ENCODE measurements at places on chromosomes 7 and 10.

DNA sequence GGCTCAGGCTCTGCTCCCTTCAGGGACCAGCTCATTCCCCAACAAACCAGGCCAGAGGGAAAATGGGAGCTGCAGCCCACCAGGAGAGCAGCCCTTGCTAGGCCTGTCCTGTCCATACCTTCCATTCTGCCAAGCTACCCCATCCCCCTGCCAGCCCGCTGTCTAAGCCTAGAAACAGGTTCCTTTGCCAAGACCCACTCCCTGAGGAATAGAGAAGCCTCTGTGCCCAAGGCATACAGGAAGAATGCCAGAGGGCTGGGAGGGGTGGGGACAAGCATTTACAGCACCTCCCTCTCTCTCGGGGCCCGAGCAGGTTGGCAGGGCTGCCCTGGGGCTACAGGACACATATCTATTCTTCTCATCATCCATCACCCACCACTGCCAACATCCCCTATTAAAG is 178.3 kb downstream of the GRID1 start:
- DNase-seq, result no peak

GRCh38 chr10:13831711-13832141 is 245.0 kb downstream of the PRPF18 start:
- DNase-seq, result no peak

GRCh38 chr7:154832557-154833138 is 170.3 kb downstream of the PAXIP1 start:
- DNase-seq, result no peak

DNA sequence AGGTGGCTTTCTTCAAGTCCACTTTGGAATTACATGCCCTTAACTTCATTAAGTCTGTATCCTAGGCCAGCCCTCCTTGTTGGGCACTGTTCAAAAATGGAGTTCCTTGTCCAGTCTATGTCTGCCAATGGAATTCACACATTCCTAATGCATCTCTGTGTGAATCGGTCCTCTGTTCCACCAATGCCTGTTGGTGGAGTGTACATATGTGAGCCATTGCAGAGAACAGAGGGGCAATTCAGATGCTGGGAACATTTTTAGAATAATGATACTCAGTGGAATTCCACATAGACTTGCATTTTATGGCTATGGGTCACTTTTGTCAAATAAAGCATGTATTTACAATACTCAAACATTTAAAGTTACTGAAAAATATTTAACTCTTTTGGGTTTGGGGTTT is 108.3 kb downstream of the COL28A1 start:
- no peak for DNase-seq

GRCh38 chr10:85679061-85679460 is 687.5 kb downstream of the GRID1 start:
- DNase-seq, result no peak

DNA sequence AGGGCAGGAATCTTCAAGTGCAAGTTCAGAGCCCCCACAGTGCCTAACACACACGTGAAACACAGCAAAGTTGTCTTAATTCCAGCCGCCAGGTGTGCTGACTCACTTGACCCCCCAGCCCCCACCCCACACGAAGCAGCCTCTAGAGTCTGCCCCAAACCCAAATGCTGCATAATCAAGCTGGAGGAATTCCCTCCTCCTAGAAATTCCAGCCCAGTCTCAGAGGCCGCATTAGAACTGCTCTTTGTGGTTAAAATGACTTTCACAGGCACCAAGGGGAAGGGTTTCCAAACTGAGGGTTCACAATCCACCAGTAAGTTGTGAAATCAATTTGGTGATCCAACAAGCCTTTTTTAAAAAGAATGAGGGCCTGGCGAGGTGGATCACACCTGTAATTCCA is 67.0 kb upstream of the PLXNA4 start:
- no peak for DNase-seq

- no peak for DNase-seq
Observed at GRCh38 chr7:18166002-18166401, 138.4 kb upstream of the PRPS1L1 start.

GRCh38 chr10:47442351-47442750 is 41.6 kb downstream of the ANXA8 start:
- no peak for DNase-seq

- no peak for DNase-seq
Observed at GRCh38 chr7:98199131-98199530, 12.1 kb upstream of the BHLHA15 start.

DNA sequence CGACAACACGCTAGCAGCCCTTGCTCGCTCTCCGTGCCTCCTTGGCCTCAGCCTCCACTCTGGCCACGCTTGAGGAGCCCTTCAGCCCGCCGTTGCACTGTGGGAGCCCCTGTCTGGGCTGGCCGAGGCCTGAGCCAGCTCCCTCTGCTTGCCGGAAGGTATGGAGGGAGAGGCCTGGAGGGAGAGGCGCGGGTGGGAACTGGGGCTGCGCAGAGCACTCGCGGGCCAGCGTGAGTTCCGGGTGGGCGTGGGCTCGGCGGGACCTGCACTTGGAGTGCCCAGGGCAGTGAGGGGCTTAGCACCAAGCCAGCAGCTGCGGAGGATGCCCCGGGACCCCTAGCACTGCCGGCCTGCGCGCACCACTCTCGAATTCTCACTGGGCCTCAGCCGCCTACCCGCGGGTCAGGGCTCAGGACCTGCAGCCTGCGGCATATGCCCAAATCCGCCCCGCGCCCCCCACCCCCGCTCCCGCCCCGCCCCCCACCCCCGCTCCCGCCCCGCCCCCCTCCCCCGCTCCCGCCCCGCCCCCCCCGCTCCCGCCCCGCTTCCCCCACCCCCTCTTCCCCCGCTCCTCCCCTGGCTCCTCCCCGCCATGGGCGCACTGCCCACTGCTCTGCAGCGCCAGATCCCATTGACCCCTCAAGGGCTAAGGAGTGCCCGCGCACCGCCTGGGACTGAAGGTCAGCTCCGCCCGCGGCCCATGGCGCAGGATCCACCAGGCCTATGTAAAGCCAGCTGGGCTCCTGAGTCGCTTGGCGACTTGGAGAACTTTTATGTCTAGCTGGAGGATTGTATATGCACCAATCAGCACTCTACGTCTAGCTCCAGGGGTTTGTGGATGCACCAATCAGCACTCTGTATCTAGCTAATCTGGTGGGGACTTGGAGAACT is 15.9 kb upstream of the ACBD5 start:
- no peak for DNase-seq

GRCh38 chr10:52598936-52599335 is 173.6 kb downstream of the MBL2 start:
- DNase-seq, result no peak

DNA sequence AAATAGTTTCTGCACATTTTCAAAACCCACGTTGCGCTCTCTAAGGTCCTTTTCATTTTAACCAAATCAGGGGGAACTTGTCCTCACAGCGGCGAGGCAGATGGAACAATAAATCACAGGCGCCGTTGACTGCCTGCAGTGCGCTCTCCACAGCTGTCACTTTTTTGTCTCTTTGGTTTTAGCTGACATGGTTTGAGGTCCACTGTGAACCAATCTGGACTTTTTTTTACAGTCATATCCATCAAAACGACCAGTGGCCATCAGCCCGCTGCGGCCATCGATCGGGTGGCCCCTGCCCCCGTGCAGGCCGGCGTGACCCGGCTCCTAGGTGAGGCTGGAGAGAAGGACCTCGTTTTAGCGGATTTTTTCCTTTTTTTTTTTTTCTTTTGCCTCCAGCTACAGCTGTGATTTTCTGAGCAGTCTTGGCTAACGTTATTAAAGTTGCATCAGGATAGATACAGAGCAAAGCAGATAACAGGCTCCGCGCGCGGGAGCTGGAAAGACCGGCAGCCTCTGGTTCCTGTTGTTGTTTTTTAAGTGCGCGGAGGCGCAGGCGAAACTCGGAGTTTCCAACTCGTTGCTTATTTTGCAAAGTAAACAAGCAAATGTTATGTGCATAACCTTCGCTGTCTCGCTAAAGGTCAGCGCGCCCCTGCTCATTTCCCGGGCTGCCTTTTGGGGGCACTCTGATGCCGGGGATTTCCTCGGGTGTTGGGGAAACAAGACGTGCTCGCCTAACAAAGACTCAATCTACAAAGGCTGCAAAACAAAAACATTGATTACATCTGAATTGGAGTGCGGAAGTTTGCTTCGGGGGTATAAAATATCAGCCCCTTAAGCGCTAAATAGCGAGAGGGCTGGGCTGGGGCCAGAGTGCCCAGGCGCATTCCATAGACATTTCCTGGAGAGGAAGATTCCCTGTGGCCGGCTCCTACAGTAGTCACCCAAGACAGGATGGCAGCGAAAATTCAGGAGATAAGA is 414.8 kb upstream of the MKI67 start:
- no peak for DNase-seq

DNA sequence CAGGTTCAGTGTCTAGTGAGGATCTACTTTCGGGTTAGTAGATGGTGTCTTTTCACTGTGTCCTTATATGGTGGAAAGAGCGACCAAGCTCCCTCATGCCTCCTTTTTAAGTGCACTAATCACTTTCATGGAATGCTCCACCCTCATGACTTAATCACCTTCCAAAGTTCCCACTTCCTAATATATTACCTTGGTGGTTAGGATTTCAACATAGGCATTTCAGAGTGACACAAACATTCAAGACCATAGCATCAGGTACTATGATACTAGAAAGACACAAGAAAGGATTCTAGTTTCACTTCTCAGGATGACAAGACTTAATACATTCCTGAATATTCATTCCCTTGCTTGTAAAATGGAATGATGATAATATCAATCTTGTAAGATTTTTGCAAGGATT is 119.1 kb upstream of the FAM3C start:
- no peak for DNase-seq

DNA sequence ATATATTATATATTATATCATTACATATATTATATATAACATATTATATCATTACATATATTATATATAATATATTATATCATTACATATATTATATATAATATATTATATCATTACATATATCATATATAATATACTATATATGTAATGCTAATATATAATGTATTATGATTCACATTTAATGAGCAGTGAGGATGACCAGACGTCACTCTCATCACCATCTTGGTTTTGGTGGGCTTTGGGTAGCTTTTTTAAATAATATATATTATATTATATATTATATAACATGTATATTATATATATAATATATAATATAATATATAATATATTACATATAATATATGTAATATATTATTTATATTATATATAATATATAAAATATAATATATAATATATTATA is 1189.4 kb upstream of the AUTS2 start:
- DNase-seq, result no peak

- DNase-seq, result no peak
Observed at GRCh38 chr7:75905785-75906604, 9.0 kb upstream of the POR start.

DNA sequence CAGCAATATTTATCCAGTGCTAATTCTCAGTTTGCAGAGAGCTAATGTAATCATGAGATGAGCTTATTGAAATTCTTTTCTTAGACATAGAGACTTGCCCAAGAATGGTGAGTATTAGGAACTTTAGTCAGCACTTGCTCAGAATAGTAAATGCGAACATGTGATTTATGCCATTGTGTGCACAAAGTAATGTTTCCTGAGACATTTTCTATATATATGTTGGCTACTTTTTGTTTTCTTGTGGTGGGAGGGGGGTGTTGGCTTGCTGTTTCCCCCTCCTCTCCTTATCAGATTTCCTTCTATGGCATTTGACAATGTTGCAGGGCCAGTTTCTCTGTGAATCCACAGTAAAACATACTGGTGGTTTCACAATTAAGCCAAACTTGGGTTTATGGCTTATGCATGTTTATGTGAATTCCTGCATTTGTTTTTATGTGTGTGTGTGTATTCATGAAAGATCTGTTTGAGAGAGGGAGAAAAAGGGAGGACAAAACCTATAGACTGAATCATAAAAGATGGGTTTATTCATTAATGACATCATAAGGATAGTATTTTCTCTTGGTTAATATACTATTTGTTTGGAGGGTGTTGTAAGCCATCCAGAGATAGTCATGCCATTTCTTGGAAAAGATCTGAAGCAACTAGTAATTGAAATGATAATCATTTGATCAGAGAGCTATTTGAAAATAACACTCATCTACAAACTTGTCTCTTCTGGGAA is 36.3 kb downstream of the ARID5B start:
- DNase-seq, result no peak

DNA sequence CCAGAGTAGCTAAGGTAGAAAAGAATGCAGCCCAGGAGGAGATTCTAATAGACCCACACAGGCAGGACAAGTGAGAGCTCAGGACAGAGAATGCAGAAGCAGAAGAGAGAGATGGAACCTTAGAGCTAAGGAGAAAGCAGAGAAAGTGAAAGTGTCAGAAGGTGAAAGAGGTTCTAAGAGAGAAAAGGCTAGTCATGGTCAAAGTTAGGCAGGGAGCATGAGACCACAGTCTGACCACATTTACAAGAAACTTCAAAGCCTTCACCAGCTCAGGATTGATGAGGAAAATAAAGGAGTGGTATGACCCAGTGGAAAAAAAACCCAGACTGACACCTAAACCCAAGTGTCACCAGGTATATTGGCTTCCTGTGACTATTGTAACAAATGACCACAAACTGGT is 131.8 kb upstream of the WDR11 start:
- no peak for DNase-seq

DNA sequence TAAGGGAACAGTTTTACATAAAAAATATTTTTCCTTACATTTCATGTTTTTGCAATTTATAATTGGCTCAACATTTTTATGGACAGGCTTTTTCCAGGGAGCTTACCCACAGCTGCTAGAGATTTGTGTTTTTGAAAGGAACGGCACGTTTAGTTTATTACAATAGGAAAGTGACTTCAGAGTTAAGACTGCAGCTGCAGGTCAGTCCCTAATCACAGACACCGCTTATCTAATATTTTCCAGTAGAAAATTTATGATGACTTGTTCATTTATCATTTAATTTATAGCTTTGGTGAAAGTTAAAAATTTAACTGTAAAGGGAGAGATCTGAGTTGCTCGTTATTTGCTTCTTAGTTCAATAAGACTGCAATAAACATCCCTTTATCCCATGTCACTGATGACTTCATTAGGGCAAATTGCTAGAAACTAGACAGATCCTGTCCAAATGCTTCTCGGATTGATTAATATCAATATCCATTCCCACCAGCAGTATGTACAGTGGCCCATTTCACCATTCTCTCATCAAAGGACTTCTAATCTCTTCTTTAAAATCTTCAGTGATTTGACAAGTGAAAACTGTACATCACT is 97.0 kb upstream of the ODAD2 start:
- DNase-seq, result no peak

GRCh38 chr7:158469396-158470051 is 118.1 kb downstream of the PTPRN2 start:
- no peak for DNase-seq

GRCh38 chr7:106915873-106916272 is 50.8 kb downstream of the PIK3CG start:
- no peak for DNase-seq

- DNase-seq, result no peak
Observed at GRCh38 chr7:55065511-55066229, 46.9 kb downstream of the EGFR start.

GRCh38 chr10:106571192-106571946 is 593.1 kb downstream of the SORCS1 start:
- DNase-seq, result no peak

DNA sequence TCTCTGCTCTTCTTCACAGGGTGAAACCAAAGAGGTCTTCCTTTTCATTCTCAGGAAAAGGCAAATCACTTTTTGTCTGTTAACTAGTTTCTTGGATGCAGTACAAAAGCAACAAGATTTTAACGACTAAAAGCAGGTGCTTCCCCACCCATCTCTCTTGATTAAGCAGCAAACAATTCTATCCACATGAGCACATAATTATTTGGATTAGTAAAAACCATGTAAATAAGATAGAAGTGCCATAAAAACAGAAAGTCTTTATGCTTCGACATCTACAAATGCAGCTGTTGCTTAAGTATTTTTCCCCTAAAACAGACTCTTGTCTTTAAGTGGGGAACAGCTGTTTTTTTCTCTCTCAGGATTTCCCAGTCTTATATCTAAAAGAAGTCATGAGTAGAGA is 37.4 kb downstream of the USP54 start:
- DNase-seq, result no peak

Data from stimulated activated CD4-positive, alpha-beta T cell treated with anti-CD3 and anti-CD28 coated beads, TNF-alpha, amount 100 ng/mL, for 4 hours (primary cell).